ENCODE measurements at places on chromosomes 1 and 21.

- no peak for DNase-seq
These were observed 478.8 kb downstream of the CAMTA1 start for GRCh38 chr1:7264101-7264500.

GRCh38 chr1:180267761-180268555 is 37.9 kb downstream of the LHX4 start:
- no peak for DNase-seq

GRCh38 chr1:64087768-64088167 is 115.7 kb upstream of the UBE2U start:
- DNase-seq: no peak

DNA sequence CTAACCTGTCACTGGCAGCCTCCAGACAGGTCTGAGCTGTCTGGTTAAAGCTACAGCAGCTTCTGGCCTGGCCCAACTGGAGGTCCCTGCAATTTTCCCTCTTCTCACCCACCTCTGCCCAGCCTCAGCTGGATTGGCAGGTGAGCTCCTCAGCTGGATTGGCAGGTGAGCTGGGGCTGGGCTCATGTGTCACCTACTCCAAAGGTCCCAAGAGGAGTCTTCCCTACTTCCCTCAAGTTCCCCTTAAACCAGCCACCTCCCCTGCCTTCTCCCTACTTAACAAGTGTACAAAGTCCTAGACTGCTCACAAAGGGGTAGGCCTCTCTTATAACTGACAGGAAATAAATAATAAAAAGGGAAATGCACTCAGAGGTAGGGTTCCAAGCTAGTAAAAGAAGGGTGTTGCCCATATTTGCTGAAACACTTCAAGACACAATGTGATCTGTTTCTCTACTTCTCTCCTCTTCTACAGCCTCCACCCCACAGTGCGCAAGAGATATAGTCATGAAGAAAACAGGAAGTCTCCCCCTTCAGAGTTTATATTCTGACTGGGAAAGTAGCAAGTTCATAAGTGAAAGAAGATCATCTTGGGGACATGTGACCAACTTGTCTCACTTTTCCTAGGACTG is at the start of gene GPA33:
TSS of gene GPA33 (minus strand) at position 64 of the 629 bp plus-strand sequence. CDS start 90 bp downstream, outside the sequence.
- peak; percentile 79 for DNase-seq

- peak; percentile 47 for DNase-seq
These were observed 36.0 kb upstream of the IL19 start for GRCh38 chr1:206734499-206735142.

- no peak for DNase-seq
These were observed 69.0 kb downstream of the DHRS3 start for GRCh38 chr1:12548973-12549459.

GRCh38 chr1:220544901-220545303 is 17.0 kb downstream of the MARK1 start:
- DNase-seq: no peak

Measured in inflammatory macrophage (primary cell).